ENCODE measurements at places on chromosomes 2 and 18.

GRCh38 chr2:210198326-210198725, 26.9 kb downstream of the ACADL start:
- DNase-seq: no peak

DNA sequence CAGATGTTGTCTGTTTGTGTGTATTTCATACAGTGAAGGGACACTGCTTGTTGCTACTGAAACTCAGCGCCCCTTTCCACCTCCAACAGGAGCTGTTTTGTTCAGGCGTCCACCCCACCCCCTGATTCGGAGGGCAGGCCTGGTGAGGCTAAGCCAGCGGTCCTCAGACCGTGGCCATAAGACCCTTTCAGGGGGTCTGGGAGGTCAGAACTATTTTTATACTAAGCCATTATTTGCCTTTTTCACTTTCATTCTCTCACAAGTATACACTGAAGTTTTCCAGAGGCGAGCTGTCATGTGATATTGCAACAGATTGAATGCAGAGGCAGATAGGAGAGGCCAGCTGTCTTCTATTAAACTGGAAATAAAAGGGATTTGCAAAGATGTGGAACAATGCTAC, 39.7 kb upstream of the IGFBP5 start:
- no peak for DNase-seq

GRCh38 chr2:238905224-238905623, 57.3 kb downstream of the TWIST2 start:
- DNase-seq: no peak

DNA sequence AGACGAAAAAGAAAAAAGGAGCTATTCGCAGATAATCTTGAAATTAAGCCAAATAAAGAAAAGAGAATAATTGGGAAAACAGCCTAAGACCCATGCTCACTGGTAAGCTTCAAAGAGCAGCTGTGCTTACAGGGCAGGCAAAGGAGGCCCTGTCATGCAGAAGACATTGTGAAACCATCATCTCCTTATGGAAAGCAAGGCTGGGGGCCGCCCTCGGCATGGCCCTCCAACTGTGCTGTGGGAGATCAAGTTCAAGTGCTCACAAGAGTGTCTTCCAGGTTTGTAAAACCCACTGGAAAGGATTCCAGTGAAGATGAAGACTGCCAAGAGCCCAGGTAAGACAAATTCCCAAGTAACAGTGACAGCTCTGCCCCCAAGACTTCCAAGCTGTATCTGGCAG, 32.2 kb downstream of the ACVR1 start:
- no peak for DNase-seq

GRCh38 chr2:196592911-196593881, 46.3 kb upstream of the CCDC150 start:
- no peak for DNase-seq

All from CD4-positive, alpha-beta T cell treated with Interleukin-15 for 4 hours (primary cell).